ENCODE measurements at places on chromosomes 3 and 15.

GRCh38 chr3:150269526-150269925 is 138.6 kb upstream of the TSC22D2 start:
- DNase-seq = no peak

DNA sequence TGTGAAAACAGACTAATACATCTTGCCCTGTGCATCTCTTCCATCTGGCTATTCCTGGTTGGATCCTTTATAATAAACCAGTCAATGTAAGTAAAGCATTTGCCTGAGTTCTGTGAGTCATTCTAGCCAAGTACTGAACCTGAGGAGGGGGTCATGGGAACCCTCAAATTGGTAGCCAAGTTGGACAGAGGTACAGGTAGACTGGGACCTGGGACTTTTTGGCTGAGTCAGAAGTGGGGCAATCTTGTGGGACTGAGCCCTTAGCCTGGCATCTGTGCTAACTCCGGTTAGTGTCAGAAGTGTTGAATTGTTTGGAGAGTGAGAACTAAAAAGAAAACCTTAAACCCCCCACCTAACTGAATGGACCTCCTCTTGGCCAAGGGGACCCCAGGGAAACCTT is 21.0 kb upstream of the LIMD1 start:
- DNase-seq = no peak

- no peak for DNase-seq
Measured at GRCh38 chr3:184320104-184320445, 5.7 kb downstream of the EIF4G1 start.

DNA sequence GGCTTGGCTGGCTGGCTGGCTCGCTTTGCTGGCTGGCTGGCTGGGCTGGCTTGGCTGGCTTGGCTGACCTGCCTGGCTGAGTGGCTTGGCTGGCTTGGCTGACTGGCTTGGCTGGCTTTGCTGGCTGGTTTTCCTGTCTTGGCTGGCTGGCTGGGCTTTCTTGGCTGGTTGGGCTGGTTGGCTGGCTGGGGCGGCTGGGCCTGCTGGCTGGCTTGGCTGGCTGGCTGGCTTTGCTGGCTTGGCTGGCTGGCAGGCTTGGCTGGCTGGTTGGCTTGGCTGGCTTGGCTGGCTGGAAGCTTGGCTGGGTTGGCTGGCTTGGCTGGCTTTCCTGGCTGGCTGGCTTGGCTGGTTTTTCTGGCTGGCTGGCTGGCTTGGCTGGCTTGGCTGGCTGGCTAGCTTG is 435.6 kb downstream of the GOLGA6L6 start:
- DNase-seq = no peak

DNA sequence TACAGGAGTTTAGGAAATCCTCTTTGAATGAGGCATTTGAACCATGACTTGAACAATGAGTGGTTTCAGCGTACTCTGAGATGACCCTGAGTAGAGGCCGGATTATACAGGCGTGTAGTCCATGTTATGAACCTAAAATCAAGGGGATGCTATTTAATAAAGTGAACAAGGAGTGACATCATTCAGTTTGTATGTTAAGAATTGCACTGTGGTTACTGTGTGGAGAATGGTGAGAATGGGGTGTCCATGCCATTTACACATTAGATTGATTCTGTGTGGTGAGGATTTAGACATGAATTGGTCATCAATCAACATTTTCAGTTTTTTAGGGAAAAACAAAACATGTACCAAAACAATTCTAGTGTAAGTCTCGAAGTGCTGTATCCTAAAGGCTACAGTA is 65.8 kb downstream of the TPRG1 start:
- no peak for DNase-seq

- no peak for DNase-seq
Measured at GRCh38 chr15:58078591-58078990, 13.1 kb upstream of the ALDH1A2 start.

DNA sequence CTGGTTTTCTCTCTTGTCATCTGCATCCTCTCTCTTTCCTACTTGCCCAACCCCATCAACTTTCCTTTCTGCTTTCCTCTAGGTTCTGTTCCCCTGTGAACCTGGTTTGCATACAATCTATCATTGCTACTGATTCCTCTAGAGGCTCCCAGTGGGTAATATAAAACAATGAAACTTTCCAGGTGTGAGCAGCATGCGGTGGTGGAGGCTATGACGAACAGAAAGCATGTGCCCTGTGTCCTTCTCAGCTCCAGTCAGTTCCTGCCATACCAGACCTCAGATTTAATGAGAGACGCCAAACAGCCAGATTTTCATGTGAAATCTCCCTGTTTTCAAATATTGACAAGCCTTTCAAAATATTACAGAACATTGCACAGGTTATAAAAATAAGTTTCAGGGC is 3.5 kb upstream of the ACAP2 start:
- DNase-seq = no peak

DNA sequence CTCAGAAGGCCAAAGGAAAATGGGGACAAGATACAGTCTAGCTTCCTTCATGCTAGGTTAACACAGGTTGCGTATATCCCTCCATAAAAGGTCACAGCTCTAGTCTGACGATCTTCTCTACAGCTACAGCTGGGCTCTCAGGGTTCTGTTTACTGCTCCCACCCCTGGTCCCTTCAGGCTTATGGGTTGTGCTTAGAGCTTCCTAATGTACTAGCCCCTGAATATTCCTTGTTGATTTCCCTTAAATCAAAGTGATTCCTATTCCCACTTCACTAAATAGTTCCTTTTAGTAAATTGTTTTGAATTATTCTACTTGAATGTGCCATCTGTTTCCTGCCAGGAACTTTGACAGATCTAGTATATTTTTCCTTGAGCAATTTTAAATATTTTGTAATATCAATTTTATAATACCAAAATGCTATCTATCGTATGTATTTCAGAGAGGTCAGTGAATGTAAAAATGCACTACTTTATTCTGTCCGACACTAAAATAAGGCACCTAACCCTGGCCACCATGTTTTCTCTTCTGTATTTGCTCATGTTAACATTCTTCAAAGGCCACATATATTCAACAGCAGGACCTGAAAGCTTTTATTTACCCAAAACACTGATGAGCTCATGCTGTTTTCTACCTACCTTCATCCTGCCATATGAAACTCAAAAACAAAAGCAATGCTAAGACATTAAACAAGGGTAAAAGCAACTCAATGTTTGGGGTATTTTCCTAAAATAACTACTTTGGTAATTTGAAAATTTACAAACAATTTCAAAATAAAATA is 92.8 kb upstream of the TGFBR2 start:
- DNase-seq = no peak

DNA sequence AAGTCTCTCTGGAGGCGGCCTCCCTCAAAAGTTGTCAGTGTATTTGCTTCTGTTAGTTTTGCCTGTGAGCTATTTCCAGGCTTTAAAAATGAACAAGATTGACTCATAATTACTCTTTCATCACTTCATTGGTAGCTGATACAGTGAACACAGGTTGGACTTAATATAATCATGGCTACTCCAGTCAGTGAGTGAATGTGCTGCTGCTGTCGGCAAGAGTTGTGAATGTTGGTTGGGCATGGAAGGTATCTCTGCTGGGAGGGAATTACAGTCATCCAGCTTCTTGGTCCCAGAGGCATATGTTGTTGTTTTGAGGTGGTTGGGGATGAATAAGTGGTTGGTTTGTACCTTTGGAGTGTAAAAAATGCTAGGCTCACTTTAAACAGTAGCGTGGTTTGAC is 11.5 kb downstream of the TCF12 start:
- DNase-seq = no peak

DNA sequence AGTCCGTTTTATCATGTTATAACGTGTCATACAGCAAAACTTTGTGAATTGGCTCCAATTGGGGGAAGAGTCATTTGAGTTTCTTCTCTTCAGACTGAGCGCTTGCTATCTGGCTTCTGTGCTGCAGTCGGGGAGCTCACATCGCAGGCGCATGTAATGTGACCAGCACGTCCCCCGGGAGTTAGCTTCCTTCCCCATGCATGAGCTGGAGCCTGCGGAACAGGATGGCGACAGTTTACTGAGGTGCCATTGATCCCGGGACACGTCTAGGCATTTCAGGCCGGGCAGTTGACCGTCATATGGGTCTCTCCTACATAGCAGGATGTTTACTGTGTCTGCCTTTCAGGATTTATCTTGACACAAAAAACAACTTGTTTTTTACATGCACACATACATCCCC is 44.8 kb downstream of the CMTM8 start:
- no peak for DNase-seq

- no peak for DNase-seq
Measured at GRCh38 chr3:131772269-131773026, 262.4 kb downstream of the CPNE4 start.

DNA sequence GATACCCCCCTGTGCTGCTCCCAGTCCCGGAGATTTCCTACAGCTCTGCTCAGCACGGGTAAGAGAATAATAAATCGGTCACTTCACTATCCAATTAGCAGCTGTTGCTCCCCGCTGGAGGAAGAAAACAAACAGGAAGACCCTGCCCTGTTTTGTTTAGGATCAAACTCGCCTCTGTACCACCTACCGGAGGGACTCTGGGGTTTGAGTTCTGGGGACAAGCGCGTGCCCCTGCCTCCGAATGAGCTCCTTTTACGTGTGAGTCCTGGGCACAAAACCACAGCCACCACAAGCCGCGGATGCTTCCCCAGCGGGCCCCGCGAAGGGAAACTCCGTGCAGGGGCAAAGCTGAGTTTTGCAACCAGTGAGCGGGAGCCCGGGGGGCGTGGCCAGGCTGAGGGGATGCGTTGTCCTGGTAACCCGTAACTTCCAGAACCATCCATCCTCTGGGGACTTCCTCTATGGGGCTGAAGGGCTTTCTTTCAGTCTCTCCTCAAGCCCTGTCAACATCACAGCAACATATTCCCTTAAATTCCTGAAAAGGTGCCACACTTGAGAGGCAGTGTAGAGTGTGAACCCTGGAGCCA is 315.7 kb upstream of the PROK2 start:
- DNase-seq = peak; percentile 96

- DNase-seq = no peak
Measured at GRCh38 chr15:99084965-99085364, 19.9 kb upstream of the SYNM start.

GRCh38 chr15:58294681-58295254 is 137.0 kb upstream of the LIPC start:
- no peak for DNase-seq

DNA sequence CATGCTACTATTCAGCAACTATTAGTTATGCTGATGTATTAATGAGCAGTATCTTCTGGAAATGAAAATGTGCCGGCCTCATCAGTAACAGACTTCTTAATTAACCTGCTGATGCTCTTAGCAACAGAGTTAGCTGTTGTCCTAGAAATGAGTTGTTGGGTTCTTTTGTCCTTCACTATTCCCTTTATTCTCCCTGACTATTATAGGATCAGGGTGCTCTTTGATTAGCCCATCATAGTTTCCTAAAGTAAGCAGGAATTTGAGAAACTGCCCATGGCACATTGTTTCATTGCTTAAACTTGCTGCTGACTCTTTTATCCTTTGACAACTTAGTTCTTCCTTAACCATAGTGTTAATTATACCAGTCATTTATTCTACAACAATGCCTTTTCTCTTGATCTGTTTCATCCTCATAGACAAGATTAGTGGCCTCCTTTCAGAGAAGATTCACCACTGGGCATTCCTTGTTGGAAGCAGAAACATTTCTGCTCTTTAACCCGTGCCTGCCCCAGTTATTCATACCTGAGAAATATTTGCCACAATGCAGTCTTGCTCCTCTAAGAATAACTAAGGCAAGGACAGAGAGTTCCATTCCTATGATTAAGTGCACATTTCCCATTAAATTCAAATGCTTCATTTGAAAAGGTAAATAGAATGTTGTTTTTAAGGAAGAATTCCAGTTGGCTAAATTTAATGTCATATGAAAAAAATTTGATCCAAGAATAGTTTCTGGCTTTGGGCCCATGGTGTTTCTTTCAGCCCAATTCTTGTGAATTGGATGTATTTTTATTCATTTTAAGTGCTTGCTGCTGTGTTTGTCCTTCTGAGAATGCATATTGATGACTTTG is 573.3 kb upstream of the TBL1XR1 start:
- DNase-seq = no peak

GRCh38 chr3:129304962-129305222 is 26.2 kb downstream of the HMCES start:
- no peak for DNase-seq

- DNase-seq = no peak
Measured at GRCh38 chr3:129794311-129795185, 99.0 kb downstream of the TMCC1 start.

- DNase-seq = no peak
Measured at GRCh38 chr3:175585898-175586297, 726.8 kb downstream of the NAALADL2 start.

DNA sequence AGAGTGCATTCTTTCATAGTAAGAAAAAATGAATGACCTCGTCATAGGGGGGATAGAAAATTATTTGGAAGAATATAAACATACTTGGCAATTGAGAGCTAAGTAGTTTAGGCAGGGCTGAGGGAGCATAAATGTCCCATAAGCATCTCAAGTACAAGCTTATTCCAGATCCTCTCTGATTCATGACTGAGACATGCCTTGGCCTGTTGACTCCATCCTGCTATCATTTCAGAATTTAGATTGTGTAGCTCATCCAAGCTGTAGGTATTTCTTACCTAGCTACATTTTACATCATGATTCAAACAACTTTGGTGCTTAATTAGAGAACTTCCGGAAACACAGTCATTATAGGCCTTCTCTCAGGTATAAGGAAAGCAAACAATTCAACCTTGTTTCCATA is 12.3 kb downstream of the POGLUT1 start:
- no peak for DNase-seq

DNA sequence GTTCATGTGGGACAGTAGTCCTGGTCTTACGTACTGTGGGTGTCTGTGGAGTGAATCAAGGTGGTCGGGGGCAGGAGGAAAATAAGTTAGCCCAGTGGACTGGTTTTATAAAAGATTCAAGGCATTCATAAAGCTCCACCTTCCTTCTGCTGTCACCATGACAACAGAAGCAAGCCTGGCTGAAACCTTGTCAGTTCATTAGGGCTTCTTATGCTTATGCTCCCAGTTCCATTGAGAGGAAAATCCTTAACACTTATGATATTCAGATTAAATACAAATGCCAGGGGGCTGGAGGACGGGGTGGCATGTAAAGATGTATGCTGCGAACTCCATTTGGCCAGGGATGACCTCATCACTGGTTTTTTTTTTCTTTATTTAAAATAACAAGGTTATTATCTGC is 283.1 kb upstream of the ATP10A start:
- DNase-seq = no peak

GRCh38 chr3:139797724-139798343 is 120.1 kb upstream of the NMNAT3 start:
- DNase-seq = peak; percentile 1

DNA sequence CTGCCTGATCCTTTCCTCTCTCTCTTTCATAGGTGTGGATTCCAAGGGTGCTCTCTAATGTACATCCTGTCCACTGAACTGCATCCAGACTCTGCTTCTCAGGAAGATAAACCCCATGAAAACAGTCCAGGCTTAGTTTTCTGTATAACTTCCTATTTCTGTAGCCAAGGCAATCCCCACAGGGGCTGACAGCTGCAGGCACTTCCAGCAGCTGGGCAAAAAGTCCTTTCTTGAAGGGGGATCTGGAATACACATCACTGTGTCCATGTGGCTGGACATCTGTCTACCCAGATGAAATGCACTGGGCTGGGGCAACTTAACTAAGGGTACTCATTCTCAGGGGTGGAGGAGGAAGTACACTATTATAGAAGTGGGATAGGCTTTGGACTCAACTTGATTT is 72.2 kb downstream of the NR1D2 start:
- DNase-seq = no peak

GRCh38 chr15:33766389-33766788 is 201.9 kb upstream of the CHRM5 start:
- DNase-seq = no peak

GRCh38 chr3:10723991-10724390 is 92.0 kb upstream of the SLC6A11 start:
- no peak for DNase-seq

GRCh38 chr15:60568301-60568742 is 89.4 kb upstream of the ICE2 start:
- no peak for DNase-seq

- no peak for DNase-seq
Measured at GRCh38 chr15:51367322-51367976, 26.0 kb downstream of the GLDN start.

Data from KG1 (cell line).